ENCODE measurements at places on chromosomes 16 and 17. TPM values are rescaled to one million over a fixed set of nuclear protein-coding genes. Genes with fewer than 3 reads are reported as not detected.

NETO2 gene
- 4.8 TPM for total RNA-seq

RBFOX1 gene
- 0.66 TPM for total RNA-seq

WSCD1 gene
- total RNA-seq, result 14.5 TPM

MFAP4 gene
- total RNA-seq, result 51.1 TPM

PYDC1 gene
- total RNA-seq, result not detected

ZDHHC7 gene
- total RNA-seq, result 54.4 TPM

TBC1D3I gene
- 0.41 TPM for total RNA-seq

SLC2A4 gene
- 4.2 TPM for total RNA-seq

KLHL10 gene
- total RNA-seq, result 0.28 TPM

KRTAP2-1 gene
- not detected for total RNA-seq

- no peak for DNase-seq
These were observed 334.2 kb upstream of the CDH8 start for GRCh38 chr16:62370445-62370844.

- no peak for DNase-seq
These were observed 25.1 kb upstream of the CCNF start for GRCh38 chr16:2404099-2404498.

- DNase-seq, result no peak
These were observed 7.9 kb downstream of the P2RX5 start for GRCh38 chr17:3688027-3688553.

DNA sequence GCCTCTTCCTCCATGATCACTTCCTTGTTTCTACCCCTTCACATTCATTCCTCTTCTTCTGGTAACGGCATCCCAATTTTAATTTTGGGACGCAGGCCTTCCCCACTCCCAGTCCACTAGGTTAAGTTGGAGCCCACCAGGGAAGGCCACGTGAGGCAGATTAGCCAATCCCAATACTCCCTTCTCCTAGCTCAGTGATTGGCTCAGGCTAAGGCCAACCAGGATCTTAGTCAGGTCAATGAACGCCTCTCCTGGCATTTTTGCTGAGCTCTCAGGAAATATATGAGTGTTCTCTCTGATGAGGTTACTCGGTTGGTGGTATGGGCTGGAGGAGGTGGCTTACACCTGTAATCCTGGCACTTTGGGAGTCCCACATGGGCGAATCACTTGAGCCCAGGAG, 15.4 kb downstream of the SEZ6L2 start:
- DNase-seq, result no peak

- no peak for DNase-seq
These were observed 154.6 kb downstream of the CMIP start for GRCh38 chr16:81599034-81599744.

DNA sequence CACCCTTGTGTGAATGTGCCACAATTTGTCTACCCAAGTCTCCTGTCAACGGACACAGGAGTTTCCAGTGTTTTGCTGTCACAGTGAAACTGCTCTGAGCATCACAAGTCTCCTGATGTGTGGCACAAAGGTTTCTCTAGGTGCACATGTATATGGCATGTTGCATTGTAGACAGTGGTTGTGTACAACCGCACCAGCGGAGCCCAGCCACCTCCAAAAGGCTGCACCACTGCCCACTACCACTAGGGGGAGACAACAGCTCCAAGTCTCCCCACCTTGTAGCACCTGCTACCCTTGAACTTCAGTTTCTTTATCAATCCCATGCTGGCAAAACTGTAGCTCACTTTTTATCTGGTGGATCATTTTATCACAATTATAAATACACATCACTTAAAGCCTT, 95.5 kb upstream of the ZNF469 start:
- no peak for DNase-seq

DNA sequence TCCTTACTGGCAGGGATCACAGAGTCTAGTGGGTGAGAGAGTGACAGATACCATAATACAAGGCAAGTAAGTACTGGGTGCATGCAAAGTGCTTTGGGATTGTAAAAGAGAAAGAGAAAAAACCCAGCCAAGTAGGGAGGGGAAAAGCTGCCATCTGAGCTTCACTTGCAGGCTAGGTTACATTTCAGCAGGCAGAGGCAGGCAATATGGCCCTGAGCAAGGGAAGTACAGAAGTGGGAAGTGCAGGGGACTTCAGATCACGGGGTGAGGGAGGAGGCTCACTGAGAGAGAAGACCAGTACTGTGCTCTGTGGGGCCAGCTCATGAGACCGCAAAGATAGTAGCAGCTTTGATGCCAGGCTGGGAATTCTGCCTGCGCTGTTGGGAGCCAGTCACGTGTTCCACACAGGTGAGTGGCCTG, 230.6 kb downstream of the MSI2 start:
- DNase-seq, result peak; percentile 52

DNA sequence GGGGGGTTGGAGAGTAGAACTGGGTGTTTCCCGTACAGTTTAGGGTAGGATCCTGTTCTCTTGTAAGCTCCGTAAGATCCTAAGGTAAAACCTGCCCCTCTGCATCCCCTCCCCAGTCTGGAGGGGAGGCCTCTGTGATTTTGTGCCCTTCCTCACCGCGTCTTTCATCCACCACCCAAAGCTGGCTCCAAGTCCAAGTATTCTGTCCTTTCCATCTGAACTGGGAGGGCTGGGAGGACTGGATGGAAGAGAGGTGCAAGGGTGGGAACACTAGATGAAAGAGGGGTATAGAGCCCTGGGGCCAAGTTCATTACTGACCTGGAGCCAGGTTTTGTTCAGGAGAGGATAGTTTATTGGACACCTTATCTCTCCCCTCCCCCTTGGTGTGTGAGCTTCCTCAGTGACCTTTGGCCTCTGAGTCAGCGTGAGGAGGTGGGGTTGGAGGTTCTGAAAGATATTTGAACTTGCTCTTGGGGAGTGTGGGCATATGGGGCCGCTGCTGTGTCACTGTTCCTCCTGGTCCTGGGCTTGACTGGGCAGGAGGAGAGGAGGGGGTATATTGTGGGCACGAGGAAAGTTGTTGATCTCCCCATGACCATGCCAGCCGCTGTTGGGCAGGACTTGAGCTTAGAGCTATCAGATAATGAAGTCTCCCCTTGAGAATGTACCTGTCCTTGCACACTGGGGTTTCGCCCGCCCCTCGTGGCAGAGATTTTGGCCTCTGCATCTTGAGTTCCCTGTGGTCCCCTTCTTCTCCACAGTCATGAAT, 1.6 kb downstream of the LASP1 start:
- peak; percentile 62 for DNase-seq

DNA sequence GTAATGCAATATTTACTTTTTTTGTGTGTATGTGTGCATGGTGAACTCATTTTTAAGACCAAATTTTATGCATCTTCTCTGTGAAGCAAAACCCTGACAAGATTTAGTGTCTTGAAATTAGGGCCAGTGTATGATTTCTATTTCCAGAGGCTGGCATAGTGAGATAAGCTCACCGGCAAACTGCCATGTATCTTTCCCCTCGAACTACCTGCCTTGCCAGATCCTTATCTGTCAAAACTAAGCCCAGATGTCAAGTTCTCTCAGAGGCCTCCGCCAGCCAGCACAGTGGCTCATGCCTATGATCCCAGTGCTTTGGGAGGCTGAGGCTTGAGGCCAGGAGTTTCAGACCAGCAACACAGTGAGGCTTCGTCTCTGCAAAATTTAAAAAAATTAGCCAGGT, 10.0 kb downstream of the USP32 start:
- no peak for DNase-seq

DNA sequence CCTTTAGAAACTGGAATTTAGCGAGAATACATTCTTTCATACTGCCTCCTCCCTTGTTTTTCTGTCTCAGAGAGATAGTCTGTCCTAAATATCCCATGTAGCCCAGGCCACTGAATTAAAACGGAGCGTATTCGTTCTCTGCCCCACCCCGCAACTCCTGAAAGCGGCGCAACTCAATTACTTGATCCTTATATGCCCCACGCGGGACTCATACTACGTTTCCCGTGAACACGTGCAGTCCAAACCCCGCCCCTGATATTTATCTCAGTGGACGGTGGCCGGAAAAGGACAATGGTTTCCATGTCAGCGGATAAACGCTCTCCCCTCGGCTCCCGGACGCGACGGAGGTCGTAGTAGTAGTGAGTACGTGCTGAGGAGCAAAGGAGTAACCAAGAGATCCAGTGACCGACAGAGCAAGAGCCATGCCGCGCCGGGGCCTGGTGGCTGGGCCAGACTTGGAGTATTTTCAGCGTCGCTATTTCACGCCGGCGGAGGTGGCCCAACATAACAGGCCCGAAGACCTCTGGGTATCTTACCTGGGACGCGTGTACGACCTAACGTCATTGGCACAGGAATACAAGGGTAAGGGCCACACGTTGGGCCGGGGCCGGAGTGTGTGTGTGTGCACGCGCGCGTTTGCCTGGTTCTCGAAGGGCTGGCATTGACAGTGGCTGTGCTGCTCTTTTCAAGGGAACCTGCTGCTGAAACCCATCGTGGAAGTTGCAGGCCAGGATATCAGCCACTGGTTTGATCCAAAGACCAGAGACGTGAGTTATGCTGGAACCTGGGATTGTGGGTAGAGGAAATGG, at the start of gene CYB5D1:
TSS of gene CYB5D1 (plus strand) at position 291 of the 809 bp plus-strand sequence. CDS start at position 423, 132 bp downstream.
- DNase-seq, result peak; percentile 95

GRCh38 chr16:2075631-2076030, 27.8 kb downstream of the TSC2 start:
- no peak for DNase-seq

GRCh38 chr17:43556292-43556691, 10.2 kb upstream of the ETV4 start:
- DNase-seq, result no peak

- no peak for DNase-seq
These were observed 41.3 kb downstream of the USP31 start for GRCh38 chr16:23107936-23108335.

DNA sequence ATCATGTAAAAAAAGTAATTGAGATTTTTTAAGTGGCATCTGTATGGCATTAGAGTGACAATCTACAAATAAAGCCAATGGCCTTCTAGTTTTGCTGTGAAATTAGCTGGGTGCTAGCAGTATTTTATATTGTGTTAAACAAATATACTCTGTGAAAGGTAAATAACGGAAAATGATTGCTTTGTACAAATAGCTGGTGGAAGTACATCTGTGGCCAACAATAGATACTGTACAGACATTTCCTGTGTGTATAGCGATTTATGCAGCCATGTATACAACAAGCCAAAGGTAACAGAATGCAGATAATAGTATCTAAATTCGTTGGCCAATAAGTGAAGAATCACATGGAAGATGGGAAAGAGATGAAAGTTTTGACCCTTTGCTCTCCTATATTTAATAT, 26.6 kb downstream of the IQCK start:
- no peak for DNase-seq

GRCh38 chr17:29608986-29609385, 13.7 kb downstream of the CORO6 start:
- peak; percentile 30 for DNase-seq

- DNase-seq, result peak; percentile 51
These were observed 9.8 kb downstream of the MSRB1 start for GRCh38 chr16:1933097-1933661.

GRCh38 chr17:74610108-74610507, 13.4 kb downstream of the CD300E start:
- no peak for DNase-seq

DNA sequence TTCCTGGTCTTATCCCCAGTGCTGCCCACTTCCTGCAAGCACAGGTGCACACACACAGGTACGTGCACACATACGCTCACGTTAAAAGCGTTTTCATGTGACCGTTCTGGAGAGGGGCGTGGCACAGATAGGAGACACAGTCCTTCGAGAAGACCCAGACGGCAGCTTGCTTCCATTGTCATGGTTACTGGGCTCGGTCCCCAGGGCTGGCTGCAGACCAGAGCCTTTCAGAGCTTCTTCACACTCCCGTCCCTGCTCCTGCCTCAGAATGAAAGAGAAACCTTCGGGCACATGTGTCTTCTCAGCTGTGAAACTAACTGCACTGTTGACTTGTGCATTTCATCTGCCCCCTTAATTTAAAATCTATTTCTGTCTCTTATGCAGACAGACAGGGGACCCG, 154.2 kb downstream of the PITPNC1 start:
- DNase-seq, result peak; percentile 58

DNA sequence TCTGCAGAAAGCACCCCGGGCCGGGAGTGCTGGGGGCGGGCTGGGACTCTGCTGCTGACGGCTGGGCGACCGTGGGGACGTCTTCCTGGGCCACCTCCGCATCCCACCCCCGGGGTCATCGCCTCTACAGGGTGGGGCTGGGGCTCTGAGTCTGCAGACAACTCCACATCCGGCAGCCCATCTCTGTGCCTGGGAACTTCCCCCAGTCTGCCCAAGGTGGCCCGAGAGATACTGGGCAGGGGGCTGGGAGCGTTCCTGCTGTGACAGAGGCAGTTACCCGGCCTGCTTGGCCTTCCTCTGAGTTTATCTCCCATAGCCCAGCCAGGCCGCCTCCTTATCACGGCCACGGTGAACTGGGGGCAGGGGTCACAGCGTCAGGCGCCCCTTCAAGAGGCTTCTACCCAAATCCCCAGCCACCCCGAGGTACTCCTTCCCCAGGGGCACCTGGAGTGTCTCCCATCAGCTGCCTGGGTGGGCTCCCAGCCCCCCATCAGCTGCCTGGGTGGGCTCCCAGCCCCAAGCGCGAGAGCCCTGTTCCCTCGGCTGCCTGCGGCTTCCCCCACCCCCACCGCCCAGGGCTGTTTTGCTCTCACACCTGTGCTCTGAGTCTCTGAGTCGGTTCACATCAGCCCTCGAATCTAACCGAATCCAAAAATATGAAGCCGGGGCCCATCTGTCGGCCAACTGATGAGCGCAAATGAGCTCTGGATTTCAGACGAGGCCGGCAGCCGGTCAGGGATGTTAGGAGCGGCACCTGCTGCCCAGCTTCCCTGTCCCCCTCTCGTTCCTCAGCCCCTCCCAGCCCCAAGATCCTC, 15.6 kb upstream of the CBFA2T3 start:
- no peak for DNase-seq

DNA sequence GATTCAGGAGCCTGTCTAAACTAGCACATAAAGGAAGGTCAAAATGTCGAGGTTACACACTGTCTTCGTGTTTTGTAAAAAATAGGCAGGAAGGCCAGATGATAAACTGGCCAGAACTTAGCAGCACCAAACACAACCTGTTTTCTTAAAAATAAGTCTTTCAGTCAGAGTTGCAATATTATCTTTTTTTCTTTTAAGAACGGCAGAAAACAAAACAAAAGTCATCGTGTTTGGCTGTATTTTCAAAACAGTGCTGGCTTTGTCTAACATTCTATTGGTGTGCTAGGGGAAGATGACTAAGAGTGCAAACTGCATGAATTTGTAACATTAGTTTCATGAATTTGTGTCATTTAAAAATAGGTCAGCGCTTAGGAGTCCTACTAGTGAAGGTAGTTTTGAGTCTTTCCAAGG, 5.3 kb downstream of the MAF start:
- no peak for DNase-seq

DNA sequence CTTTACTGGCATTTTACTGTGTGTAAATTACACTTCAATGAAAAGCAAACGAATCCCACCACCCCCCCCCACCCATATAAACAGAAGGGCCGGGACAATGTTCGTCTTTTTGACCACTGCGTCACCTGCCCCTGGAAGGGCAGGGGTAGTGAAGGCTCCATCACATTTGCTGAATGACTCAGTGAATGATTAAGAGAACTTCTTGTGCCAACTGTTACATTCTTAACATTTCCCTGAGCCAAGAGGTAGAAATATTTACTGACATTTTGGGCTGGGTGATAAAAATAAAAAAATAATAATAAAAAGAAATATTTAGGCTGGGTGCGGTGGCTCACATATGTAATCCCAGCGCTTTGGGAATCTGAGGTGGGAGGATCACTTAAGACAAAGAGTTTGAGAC, 24.1 kb downstream of the C16orf96 start:
- DNase-seq, result no peak
